ENCODE measurements at places on chromosomes 11 and 22.

- no peak for DNase-seq
These were observed 39.4 kb downstream of the TRMU start for GRCh38 chr22:46374663-46375474.

DNA sequence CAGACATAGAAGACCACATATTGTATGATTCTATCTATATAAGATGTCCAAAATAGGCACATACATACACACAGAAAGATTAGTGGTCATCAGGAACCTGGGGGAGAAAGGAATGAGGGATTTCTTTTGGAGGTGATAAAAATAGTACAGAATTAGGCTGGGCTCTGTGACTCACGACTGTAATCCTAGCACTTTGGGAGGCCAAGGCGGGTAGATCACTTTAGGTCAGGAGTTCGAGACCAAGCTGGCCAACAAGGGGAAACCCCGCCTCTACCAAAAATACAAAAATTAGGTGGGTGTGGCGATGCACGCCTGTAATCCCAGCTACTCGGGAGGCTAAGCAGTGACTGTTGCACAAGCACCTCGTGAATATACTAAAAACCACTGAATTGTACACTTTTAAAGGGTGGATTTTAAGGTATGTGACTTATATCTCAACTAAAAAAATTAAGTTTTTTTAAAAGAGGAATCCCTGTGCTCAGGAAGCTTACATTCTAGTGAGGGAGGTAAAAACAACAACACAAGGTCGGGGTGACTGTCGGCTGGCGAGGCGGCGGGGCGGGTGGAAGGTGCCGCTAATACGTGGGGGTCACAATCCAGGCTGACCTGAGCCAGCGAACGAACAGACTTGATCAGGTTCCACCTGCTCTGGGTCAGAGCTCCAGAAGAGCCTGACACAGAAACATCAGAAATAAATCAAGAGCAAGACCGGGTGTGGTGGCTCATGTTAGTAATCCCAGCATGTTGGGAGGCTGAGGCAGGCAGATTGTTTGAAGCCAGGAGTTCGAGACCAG, 25.3 kb upstream of the TESMIN start:
- DNase-seq, result no peak

DNA sequence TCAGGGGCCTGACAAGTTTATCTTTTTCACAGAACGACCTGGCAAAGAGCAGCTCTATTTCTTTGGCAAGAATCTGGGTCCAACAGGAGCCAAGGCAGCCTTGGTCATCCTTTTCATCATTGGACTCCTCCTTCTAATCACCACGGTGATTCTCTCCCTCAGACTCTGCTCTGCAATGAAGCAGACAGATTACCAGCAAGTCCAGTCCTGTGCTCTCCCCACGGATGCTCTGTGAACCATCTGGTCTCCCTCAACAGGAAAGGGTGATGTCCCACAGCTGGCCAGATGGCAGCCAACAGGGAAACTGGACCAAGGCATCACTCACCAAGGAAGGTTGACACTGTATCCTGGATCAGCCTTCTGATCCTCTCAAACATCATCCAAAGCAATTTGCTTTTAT, 17.0 kb upstream of the PANX1 start:
- no peak for DNase-seq

GRCh38 chr11:44993971-44994704, 43.5 kb upstream of the TP53I11 start:
- DNase-seq, result no peak

DNA sequence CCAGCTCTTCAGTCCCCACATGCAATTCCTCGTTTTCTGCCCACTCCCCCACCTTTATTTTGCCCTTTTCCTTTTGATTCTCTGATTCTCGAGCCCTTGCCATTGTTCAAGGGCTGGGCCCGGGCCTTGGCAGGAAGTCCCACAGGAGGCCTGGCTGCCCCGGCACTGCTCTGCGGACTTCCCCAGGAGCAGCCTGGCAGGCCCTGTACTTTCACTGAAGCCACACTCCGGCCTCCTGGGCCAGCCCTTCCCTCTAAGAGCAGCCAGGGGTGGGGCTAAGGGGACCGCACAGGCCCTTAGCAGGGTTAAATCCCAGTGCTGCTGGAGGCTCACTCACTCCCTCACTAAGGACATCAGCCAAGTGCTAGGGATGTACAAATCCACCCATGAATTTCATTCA, 4.1 kb downstream of the LRRC32 start:
- no peak for DNase-seq

DNA sequence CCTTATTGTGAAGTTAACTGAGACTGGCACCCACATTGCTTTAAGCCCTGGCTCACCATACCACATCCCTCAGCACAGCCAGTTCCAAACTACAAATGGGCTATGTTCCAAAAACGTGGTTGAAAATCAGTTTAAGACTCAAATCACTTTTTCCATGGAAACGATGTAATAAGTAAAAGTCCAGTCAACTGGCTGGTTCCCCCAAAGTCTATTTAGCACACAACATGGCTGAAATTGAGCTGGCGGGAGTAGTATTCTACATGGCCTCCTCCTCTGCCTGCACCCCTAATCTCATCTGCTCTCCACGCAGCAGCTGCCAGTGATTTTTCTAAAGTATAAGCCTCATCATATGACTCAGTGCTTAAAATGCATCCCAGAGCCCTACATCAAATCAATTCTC, 40.9 kb upstream of the BIRC3 start:
- no peak for DNase-seq

- no peak for DNase-seq
These were observed 1185.5 kb downstream of the FAM181B start for GRCh38 chr11:81548123-81548522.

GRCh38 chr22:33220476-33221080, 162.4 kb upstream of the SYN3 start:
- DNase-seq, result no peak

- no peak for DNase-seq
These were observed 7.2 kb downstream of the PTDSS2 start for GRCh38 chr11:457111-457760.

- DNase-seq, result no peak
These were observed 244.9 kb downstream of the CASP12 start for GRCh38 chr11:104653407-104653806.

GRCh38 chr11:92489826-92490399, 265.3 kb downstream of the FAT3 start:
- no peak for DNase-seq

DNA sequence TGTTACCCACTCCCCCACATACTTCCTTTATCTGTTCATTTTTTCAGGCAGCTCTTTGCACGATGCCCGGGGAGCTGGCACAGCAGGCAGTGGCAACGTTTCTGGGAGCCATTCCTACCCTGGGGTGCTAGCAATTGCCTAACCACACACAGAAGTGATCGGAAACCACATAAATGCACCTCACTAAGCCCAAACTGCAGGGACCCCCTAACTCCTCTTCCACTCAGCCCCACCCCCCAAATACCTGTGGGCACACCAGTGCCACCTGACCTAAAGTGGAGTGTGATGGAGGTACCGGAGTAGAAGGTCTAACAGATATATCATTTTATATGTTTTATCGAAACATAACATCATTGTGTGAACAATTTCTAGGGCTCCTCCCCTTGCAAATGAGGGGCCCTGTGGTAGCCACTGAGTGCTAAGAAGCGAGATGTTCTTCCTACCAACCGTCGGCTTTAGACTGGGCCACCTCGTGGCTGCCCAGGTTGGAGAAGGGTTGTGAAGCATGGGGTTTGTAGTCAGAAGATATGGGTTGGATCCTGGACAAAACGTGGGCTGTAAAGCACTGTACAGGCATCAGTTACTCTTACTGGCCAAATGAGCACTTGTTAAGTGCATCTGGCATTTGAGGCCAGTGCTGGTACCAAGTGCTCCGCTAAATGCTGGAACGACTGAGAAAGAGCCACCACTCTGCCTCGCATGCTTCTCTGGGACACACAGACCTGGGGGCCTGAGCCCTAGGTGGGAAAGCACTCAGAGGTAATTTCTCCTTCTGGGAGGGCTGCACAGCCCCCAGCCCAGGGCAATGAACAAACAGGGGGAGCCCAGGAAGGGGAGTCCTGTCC, 2.8 kb downstream of the MRGPRD start:
- no peak for DNase-seq

DNA sequence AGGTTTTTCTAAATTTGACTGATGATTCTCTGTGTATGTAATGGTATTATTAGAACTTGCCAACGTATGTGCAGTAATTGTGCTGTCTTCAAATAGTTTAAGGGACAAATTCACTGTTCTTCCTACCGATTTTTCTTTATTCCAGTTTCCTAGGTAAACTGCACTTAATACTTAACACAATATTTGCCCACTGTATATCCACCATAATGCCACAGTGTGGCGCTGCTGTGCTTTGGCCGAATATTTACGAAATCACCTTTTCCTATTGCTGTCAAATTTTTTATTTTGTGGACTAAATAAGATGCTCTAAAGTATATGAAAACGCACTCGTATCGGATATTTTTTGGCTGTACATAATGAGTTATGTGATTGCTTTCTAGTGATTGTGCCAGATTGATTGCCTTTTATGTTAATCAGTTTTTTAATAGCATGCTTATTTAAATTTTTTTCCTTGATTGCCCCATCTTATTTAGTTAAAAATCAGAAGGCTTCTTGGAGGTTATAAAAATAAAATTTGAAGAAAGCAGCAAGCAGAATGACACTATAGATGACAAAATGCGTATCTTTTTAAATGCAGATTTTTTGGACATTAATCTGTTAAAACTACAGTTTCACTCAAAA, 10.5 kb downstream of the AASDHPPT start:
- peak; percentile 30 for DNase-seq

DNA sequence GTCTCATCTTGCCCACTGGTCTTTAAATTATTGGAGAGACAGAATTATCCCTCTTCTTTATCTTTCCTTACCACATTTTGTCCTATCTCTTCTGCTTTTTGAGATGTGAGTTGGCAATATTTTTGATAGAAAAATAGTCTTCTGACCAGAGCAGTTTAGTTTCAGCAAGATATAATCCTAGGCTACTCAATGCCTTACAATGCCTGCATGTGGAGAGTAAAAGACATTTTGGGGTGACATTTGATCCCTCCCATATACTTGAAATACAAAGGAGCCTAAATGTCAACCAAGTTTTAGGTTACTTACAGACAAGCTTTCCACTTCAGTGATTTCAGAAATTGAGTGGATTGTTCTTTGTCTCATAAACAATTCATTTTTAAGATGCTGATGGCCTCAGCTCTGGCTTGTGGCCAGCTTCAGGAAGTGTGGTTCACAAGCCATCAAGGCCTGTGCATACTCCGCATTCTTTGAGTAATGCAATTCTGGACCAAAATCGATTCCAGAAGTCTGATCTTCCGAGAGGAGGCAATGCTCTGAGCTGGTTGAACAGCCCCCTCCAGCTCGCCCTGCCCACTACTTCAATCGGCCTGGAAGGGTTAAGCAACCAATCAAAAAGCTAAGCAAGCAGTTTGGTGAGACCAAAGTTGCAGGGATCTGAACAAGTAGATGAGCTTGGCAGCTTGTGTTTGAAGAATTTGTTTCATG, 274.4 kb downstream of the BLID start:
- DNase-seq, result no peak

GRCh38 chr11:45754741-45755140, 50.2 kb upstream of the SLC35C1 start:
- DNase-seq, result no peak

GRCh38 chr11:127345819-127346459, 345.4 kb upstream of the KIRREL3 start:
- no peak for DNase-seq

DNA sequence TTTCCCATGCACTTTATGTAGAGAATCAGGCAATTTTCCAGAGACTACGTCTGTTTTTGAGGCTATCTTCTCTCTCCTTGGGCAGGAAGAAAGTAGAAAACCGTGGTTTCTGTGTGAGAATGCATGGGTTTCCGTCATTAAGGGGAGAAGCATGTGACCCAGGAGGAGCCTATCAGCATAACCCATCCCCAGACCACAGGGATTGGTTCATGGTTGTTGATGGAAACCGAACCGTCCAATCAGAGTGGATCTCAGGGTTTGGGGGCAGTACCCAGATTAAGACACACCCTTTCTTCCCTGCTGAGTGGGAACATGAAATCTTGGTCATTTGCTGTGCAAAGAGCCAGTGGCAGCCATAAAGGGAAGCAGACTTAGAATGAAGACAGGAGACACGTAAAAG, 517.8 kb downstream of the MN1 start:
- DNase-seq, result no peak

DNA sequence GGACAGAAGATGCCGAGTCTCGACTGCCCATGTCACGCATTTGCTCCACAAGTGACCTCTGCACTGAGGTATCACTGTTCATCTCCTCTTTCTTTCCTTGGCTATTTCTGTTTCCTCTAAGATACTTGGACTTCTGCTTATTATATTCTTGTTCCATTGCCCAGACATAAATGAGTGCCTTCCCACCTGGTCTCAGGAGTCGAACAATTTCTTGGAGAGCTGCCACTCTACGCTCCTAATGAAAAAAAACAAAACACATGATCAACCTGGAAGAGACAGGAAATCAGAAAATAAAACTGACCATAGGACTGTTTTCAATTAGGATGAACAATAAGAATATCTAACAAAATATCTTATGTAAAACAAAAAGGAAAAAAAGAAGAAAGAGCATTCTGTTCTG, 47.4 kb upstream of the CWF19L2 start:
- no peak for DNase-seq

- DNase-seq, result no peak
These were observed 109.3 kb downstream of the MN1 start for GRCh38 chr22:27692243-27692642.

- DNase-seq, result no peak
These were observed 1.7 kb upstream of the CRYBB1 start for GRCh38 chr22:26619510-26619909.

GRCh38 chr22:30318799-30319419, 7.8 kb downstream of the TBC1D10A start:
- no peak for DNase-seq

DNA sequence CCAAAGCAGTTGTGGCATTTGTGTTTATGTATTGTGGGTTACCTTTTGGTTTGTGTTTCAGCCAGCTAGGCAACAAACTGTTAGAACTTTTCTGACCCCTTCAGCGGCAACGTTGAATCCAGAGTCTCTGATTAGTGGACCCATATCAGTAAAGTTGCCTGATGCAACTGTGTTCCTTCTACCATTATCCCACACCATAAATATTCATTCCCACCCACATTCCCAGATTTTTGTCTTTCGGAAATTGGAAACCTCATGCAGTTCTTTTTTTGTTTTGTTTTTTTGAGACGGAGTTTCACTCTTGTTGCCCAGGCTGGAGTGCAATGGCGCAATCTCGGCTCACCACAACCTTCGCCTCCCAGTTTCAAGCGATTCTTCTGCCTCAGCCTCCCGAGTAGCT, 30.7 kb upstream of the RBX1 start:
- no peak for DNase-seq

GRCh38 chr11:97557399-97557798, 1167.6 kb downstream of the JRKL start:
- DNase-seq, result no peak

Measured in effector memory CD4-positive, alpha-beta T cell (primary cell).